ENCODE measurements at places on chromosomes 5 and 9. TPM values are rescaled to one million over a fixed set of nuclear protein-coding genes. Genes with fewer than 3 reads are reported as not detected.

Gene OR2Y1
- not detected for total RNA-seq

Gene FBP2
- total RNA-seq = not detected

Gene LCN15
- total RNA-seq = not detected

Gene C9orf153
- 0.18 TPM for total RNA-seq

Gene ANKRD34B
- total RNA-seq = not detected

Gene SNX18
- 96.2 TPM for total RNA-seq

Gene NIM1K
- total RNA-seq = 2.7 TPM

Gene ACER2
- total RNA-seq = 1.3 TPM

Gene ST8SIA4
- 0.28 TPM for total RNA-seq

Gene SURF1
- 45.7 TPM for total RNA-seq

Gene RNF208
- under 0.01 TPM for total RNA-seq

Gene MTMR12
- 9.8 TPM for total RNA-seq

Gene GAPT
- not detected for total RNA-seq

Gene PCDHGA10
- 4.3 TPM for total RNA-seq

Gene CCDC192
- not detected for total RNA-seq

Gene SMIM33
- total RNA-seq = not detected

Gene PDCD1LG2
- total RNA-seq = 2.6 TPM

Gene PDE6A
- total RNA-seq = not detected

Gene CDC25C
- total RNA-seq = 1.1 TPM

Gene SPAAR
- total RNA-seq = 0.18 TPM

Gene DND1
- 0.14 TPM for total RNA-seq

Gene MRPS2
- 10.4 TPM for total RNA-seq

Gene CEL
- 0.18 TPM for total RNA-seq

Gene JAKMIP2
- 0.57 TPM for total RNA-seq

Gene OSMR
- total RNA-seq = 86.6 TPM

Gene F2RL2
- 5.4 TPM for total RNA-seq

Gene SLC6A7
- total RNA-seq = not detected

Gene MYOT
- total RNA-seq = not detected

Gene PCDHGA1
- total RNA-seq = 1.1 TPM

Gene SLC46A2
- total RNA-seq = not detected

Gene ORM1
- total RNA-seq = not detected
